Activated T-cell treated with anti-CD3 and anti-CD28 coated beads, Interleukin-2, amount 50 U/mL, for 72 hours (primary cell): ENCODE measurements at places on chromosomes 5 and 9.
A peak's percentile ranks its signal among the peaks of the same experiment; 100 is the strongest.

DNA sequence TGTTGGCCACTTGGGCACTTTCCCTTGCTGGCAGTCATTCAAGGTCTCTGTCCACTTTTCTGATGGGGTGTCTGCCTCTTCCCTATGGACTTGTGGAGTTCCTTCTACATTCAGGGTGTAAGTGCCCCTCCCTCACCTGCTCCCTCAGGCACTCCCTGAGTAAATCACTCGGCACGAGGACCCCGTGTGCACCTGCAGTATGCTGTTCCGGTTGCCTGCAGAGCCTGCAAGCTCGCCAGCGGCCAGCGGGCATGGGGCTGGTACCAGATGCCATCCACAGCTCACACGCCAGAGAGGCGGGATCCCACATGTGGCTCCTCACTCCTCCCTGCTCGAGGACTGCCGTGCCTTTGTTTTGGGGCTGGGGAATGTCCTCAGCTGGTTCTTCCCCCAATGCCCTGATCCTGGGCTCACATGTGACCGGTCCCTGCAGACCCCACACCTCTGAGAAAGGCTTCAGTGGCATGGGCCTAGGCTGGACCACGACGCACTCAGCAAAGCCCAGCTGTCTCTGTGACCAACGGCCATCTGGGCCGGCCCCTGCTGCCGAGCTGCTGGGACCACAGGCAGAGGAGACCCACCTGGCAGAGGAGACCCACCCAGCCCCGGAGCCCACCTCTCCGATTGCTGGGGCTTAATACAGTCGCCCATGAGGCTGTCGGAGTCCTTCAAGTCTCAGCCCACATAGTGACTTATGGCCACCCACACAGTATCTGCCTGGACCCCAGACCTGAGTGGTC lies 46.1 kb upstream of the CLPTM1L start:
- DNase-seq: no peak

GRCh38 chr9:99860266-99860665 lies 38.6 kb downstream of the NR4A3 start:
- DNase-seq: no peak

DNA sequence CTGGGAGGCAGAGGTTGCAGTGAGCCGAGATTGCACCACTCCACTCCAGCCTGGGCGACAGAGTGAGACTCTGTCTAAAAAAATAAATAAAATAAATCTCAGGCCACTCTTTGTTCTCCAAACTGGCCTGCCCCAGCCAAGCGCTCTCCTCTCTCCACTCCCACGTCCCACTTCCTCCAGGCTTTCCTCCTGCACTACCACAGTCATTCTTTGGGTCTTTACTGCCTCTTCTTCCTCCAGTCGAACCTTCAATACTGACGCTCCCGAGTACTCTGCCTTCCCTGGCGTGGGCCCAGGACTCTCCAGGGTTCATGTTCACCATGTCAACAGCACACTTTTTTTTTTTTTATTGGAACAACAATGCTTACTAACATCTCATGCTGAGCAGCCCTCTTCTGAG lies 23.9 kb downstream of the RNF130 start:
- DNase-seq: no peak

GRCh38 chr9:129983891-129984290 lies 59.1 kb downstream of the FNBP1 start:
- no peak for DNase-seq

DNA sequence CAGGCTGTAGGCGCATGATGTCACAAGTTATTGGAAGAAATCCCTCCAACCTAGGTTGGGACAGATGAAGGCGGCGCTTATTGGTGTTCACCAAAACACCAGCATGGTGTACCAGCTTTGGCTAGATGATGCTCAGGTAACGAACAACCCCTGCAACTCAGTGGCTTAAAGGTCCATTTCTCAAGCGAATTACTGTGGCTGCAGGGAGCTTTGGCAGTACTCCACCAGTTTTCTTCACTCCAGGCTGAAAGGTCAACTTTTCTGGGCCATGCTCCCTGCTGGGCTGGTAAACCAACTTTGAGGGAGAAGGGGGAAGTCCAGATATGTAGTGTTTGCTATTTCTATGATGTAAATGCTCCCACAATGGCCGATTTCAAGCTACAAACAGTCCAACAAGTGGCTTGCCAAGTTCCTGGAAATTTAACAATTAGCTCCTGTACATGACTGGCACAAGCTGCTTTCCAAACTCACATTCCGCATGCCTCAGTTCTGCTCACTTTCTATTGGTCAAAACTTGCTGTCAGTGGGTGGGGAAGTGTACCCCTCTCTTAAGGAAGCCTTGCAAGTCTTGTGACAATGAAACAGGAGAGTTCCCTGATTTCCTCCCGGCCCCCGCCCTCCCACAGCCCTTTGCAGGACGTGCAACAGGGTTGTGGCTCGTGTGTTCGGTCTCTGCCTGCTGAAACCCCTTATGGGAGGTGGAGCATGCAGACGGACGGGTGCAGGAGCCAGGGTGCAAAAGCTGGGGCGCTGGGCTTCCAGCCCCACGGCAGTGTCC lies 588 bp upstream of the ZBED3 start:
- no peak for DNase-seq

- no peak for DNase-seq
These were observed 86.7 kb downstream of the PRKACG start for GRCh38 chr9:68927165-68927564.

- DNase-seq: no peak
These were observed 8.8 kb downstream of the LHFPL2 start for GRCh38 chr5:78639791-78640190.

DNA sequence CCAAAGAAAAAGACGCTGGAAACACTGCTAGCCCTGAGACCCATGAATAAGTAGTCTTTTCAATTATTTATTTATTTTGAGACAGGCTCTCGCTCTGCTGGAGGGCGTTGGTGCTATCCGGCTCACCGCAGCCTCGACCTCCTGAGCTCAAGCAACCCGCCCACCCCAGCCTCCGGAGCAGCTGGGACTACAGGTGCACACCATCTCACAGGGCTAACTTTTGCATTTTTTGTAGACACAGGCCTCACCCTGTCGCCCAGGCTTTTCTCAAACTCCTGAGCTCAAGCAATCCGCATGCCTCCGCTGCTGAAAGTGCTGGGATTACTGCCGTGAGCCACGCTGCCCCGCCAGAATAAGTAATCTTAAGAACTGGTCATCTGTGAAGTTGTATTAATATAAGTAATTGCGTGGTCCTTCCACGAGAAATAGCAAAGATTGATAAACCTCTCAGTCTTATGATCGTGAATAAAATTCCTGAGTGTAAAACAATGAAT lies 1.6 kb downstream of the ANXA2R start:
- DNase-seq: peak; percentile 37

GRCh38 chr5:98997000-98997399 lies 68.2 kb upstream of the CHD1 start:
- DNase-seq: no peak

DNA sequence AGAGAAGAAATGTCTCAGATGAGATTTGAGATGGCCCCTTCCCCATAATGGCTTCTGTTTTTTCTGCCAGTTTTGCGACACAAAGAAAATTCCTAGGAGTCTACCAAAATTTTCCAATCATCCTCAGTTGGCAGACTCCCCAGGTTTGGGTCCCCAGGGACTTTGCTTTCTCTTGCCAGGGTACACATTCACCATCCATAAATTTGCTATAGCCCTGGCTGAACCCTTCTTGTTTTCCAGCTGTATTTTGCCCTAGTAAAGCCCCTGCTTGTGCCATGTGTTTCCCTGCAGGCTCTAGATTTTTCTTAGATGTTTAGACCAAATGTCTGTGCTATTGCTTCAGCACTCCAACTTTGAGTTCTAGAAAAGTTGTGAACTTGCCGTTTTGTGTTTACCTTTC lies 283.2 kb downstream of the ANXA1 start:
- DNase-seq: no peak

GRCh38 chr9:13790055-13790454 lies 510.6 kb upstream of the MPDZ start:
- DNase-seq: no peak

- DNase-seq: peak; percentile 59
These were observed 836 bp downstream of the PCSK5 start for GRCh38 chr9:75891277-75891741.

- DNase-seq: no peak
These were observed 141.3 kb upstream of the MSX2 start for GRCh38 chr5:174583071-174583470.

GRCh38 chr9:95641586-95641985 lies 124.8 kb upstream of the PTCH1 start:
- no peak for DNase-seq

- DNase-seq: no peak
These were observed 806 bp upstream of the CDC42SE2 start for GRCh38 chr5:131262953-131263541.
